ENCODE measurements at places on chromosomes 13 and 19.

GRCh38 chr19:16889366-16889882 is 625 bp downstream of the F2RL3 start:
- DNase-seq = no peak

DNA sequence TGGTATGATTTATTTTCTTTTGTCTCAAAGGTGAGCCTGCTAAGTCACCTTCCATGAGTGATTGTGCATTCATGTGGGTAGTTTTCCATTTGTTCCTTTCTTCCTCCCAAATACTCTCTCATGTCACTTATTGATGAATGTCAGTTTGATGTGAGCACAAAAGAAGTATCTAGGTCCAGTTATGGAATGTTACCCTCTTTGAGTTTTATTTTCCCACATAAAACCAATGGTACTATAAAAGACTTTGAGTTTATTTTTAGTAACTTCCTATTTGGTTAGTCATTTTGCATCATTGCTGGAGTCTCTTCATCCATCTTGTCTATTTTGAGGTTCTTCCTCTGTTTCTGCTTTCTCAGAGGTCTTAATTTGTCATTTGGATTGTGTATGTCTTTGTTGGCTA is 321.3 kb downstream of the GPC6 start:
- DNase-seq = no peak

DNA sequence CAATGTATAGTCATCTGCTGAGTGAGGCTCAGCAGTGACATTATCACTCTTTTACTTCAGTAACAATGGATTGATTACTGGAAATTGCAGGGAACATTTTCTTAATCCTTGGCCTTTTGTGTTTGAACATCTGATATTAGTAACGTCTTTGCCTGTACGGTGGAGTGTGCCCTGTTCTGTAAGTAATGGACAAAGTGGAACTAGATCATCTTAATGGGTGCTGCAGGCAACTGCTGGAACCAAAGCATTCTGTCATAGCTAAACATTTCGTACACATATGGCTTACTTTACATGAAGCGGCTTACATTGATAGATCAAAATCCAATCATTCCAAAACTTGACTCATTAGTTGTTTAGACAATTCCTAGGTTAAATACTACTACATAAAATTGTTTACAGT is 114.1 kb downstream of the MYO16 start:
- DNase-seq = no peak

GRCh38 chr13:40563350-40564125 is 102.9 kb downstream of the FOXO1 start:
- DNase-seq = peak; percentile 47

GRCh38 chr13:60009300-60010253 is 154.2 kb downstream of the DIAPH3 start:
- DNase-seq = no peak

DNA sequence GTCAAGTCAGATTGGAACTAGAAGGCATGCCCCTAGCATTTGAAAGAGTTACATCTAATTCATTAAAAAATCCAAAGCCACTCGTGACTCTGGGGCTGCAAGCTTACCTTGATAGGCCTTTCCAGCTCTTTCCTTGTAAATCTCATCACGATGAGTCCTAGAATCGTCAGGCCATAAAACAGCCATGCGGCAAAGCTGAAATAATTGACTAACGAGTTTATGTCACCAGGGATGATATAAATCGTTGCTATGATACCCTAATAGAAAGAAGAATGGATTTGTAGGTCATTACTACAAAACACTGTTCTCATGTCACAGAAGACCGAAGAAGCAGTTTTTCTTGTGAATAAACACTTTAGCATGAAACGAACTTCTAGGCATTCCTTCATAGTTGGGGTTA is 27.5 kb downstream of the SLC7A9 start:
- DNase-seq = no peak

DNA sequence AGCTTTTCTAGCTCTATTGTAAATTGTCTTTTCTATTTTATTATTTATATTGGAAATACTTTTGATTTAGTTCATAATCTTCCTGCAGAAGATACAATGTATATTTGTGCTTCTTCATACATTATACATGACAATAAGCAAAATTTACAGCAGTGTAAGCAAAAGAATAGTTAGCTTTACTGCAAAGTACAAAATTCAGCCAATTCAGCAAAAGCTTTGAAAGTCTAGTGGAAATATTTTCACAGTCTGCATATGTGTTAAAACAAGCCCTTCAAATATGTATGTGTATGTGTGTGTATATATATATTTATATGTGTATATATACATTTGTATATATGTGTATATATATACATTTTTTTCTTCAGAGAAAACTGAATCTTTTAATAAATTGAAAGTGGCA is 879.1 kb downstream of the SLITRK1 start:
- DNase-seq = no peak

GRCh38 chr13:21673539-21673788 is 2.6 kb downstream of the FGF9 start:
- no peak for DNase-seq

- peak; percentile 65 for DNase-seq
These were observed 30.1 kb downstream of the RDH8 start for GRCh38 chr19:10043286-10043927.

DNA sequence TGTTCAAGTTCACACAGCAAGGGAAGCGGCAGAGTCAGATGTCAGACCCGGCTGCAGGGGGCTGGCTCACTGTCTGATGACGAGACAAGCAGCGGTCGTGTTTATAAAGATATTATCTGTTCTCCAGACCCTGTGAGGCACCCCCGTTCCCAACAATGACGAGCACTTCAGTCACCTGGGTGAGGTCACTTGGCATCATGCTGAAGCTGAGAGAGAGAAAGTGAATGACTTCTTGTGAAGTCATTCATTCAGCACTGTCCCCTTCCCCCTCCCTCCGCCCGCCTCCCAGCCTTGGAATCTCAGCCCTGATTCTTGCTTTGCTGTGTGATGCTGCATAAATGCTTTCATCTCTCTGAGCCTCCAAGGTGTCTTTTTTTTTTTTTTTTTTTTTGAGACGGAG is 4.9 kb upstream of the LYPD3 start:
- DNase-seq = peak; percentile 71

DNA sequence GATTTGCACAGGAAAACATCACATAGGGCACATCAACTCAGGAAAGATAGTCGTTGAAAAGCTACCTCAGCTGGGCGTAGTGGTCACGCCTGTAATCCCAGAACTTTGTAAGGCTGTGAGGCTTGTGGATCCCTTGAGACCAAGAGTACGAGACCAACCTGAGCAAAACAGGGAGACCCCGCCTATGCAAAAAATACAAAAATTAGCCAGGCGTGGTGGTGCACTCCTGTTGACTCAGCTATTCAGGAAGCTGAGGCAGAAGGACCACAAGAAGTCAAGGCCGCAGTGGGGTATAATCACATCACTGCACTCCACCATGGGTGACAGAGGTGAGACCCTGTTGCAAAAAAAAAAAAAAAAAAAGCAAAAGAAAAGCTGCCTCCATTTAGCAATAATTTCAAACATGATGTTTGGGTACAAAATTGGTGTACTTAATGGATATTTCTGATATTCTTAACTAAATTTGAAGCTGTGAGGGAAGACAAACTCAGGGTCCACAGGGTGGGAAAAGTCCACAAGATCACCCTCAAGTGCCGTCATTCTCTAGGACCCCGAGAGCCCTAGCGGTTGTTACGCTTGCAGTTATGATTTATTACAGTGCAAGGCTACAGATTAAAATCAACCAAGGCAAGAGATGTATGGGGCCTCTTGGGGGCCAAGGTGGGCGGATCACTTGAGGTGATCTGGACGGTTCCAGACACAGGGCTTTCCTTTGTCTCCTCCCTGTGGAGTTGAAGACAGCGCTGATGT is 42.5 kb upstream of the LDLR start:
- no peak for DNase-seq

DNA sequence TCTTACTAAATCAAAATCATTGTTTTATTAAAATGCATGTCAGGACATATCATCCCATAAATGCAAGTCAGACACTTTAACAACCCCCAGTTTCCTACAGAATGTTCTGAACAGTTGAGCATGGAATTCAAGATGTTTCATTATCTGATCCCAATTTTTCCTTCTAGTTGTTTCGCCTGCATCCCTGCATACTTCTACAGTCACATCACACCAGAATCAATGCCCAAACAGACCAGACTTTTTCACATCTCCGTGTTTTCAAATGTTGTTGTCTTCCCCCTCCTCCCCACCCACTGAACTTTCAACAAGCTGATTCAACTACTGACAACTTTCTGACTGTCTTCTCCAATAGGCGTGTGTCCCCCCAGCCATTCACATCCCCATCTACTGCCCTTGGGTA is 48.6 kb downstream of the LHFPL6 start:
- DNase-seq = no peak

GRCh38 chr13:70353096-70353495 is 244.8 kb upstream of the KLHL1 start:
- DNase-seq = no peak

DNA sequence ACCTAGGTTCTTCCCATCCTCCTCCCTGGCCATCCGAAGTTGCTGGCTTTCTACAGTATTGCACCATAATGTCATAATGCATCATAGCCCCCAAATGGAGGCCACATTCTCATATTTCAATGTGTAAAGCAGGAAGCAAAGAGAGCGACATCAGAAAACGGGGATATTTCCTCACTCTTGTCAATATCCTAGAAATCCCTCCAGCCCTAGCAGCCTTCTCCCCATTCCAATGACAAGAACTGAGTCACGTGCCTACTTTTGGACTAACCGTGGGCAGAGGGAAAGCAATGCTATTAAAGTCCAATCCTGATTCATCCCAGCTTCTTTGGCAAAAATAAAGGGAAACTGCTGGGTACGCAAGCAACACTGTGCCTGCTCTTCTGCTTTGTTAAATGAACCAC is 4.3 kb upstream of the RAP2A start:
- DNase-seq = peak; percentile 55

GRCh38 chr13:83710133-83710515 is 172.2 kb downstream of the SLITRK1 start:
- DNase-seq = no peak

DNA sequence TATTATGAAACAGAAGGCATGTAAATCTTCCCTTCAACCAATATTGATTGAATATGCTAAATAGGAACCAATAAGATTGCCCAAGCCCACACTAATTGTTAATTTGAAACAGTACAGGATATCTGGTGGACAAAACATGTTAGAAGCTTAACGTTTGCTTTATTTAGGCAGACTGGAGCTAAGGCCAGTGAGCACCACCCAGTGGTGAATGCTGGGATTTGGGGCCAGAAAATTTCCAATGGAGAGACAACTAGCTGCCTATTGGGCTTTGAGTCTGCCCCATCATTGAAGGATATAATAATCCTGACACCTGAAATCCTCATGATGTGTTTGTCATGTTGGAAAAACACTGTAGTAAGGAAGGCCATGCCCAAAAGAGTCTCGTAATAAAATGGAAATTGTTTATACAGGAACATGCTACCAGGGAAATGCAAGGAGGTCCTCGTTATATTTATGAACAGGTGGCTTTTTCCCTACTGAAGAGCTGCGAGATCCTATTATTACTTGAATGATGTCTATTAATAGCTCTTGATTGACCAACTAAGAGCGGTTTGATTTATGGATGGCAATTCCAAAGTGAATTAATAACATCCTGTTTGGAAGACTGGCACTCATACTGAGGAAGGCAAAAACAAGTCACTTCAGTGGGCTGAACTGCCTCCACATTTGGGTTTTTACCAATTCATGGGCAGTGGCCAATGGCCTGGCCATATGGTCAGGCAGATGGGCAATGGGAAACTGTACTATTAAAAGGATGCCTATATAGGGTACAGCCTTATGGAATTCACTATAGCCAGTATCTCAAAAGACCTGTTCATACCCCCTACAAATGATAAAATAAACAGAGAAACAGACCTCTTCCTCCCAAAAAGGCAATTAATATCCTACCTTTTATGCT is 8.7 kb downstream of the SIGLECL1 start:
- DNase-seq = peak; percentile 54

- DNase-seq = peak; percentile 66
These were observed 35.5 kb upstream of the CSNK1A1L start for GRCh38 chr13:37141011-37141410.

DNA sequence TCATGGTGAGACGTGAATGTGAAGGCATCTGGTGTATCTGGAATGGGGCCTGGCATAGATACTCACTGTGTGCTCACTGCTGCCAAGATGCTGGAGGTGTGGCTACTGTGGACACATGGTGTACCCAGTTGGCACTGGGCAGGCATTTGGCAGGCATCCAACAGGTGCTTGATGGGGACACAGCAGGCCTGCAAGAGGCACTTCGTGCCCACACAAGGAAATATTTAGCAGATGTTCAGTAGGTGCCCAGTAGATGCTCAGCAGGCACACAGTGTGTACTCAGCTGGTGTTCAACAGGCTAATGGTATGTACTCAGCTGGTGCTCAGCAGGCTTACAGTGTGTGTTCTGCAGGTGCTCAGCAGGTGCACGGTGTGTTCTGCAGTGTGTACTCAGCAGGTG is 14.2 kb downstream of the CRTC1 start:
- DNase-seq = no peak

- DNase-seq = no peak
These were observed 792.1 kb upstream of the ARGLU1 start for GRCh38 chr13:107360010-107360409.

DNA sequence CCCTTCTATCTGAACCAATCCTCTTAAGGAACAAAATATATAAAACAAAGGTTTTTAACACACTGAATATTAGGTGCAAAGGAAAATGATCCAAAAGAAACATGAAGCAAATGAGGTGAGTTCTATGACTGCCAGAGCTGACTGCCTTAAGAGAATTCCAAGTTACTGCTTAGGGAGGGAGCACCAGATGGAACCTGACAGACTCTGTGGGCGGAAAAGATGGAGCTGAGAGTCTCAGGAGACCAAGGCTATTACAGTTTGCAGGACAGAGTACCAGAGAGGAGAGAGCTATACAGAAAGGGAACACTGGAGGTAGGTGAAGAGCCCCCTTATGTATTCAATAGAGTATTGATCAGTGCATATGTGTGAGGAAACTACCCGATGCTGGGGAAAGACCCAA is 87.2 kb downstream of the B3GLCT start:
- no peak for DNase-seq

DNA sequence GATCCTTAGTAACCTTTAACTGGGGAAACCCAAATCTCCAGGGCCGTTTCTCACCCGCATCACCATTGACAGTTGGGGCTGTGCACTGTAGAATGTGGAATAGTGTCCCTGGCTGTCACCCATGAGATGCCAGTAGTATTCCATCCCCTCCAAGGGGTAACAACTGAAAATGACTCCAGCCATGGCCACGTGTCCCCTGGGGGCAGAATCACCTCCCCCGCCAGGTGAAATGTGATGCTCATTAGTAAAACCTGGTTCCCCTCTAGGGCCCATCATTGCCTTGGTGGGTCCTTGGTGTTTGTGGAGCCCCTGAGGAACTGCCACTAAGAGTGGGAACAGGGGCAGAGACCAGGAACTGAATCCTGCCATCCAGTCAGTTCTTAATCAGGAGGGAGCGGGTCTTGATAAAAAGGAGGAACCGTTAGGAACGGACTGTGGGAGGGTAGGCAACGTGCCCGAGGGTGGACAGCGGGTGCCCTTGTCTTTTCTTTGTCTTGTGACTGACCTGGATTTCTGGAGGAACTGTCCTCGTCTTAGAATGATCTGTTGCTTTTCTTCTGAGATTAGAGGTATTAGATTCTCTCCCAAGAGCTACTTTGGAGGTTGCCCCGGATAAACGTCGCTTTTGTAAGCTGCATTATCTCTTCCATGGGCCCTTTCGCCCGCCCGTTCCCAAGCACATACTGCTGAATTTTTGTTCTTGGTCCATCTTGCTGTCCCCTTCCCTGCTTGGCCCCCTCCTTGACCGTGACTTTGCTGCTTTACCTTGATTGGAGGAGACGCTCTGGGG is 3.5 kb downstream of the MYO9B start:
- peak; percentile 39 for DNase-seq

- DNase-seq = no peak
These were observed 977.0 kb upstream of the SLC10A2 start for GRCh38 chr13:104043184-104043583.

GRCh38 chr13:30864433-30865122 is 41.5 kb upstream of the MEDAG start:
- peak; percentile 91 for DNase-seq

All from cardiac fibroblast (primary cell).